ENCODE measurements at places on chromosomes 6 and 20.

DNA sequence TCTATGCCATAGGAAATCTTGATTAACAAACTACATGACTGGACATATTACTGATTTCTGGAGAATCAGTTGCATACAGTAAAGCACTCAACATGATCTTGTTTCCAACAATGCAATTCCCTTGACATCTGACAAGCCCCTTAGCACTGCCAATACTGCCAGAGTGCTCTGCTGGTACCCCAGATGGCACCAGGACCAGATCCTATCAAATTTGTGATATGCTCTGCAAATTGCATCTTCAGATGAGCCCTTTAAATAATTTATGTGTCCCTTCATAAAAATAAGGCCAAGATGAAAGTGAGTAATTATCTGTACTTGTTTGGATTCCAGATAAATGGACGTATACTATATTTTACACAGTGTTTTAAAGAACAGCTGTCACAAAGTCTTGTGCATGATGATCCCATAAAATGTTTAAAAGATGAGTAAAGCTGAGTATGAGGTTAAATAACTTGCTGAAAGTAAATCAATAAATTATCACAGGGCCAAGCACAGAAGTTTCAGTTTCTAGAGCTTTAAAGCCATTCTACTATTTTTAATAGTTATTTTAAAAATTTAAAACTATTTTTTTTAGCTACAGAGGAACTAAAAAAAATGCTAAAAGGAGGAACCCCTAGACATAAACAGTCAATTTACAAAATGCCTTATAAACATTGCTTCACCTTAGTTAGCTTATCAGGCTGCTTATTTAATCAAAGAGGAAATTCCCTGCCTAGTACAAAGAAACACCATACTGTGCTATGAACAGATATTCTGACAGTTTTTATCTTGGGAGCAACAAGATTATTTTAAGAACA lies 42.1 kb downstream of the NUDT3 start:
- no peak for DNase-seq

- no peak for DNase-seq
Observed at GRCh38 chr6:143400258-143401067, 50.0 kb downstream of the ADAT2 start.

GRCh38 chr20:38472513-38473366 lies at the start of gene RALGAPB:
RALGAPB (plus strand) TSS chr20:38472843; CDS start chr20:38488433, 15,590 bp downstream.
- DNase-seq, result peak; percentile 95

GRCh38 chr6:101015541-101015940 lies 134.4 kb upstream of the ASCC3 start:
- DNase-seq, result no peak

GRCh38 chr6:37513576-37513975 lies 13.9 kb upstream of the CCDC167 start:
- DNase-seq, result no peak

DNA sequence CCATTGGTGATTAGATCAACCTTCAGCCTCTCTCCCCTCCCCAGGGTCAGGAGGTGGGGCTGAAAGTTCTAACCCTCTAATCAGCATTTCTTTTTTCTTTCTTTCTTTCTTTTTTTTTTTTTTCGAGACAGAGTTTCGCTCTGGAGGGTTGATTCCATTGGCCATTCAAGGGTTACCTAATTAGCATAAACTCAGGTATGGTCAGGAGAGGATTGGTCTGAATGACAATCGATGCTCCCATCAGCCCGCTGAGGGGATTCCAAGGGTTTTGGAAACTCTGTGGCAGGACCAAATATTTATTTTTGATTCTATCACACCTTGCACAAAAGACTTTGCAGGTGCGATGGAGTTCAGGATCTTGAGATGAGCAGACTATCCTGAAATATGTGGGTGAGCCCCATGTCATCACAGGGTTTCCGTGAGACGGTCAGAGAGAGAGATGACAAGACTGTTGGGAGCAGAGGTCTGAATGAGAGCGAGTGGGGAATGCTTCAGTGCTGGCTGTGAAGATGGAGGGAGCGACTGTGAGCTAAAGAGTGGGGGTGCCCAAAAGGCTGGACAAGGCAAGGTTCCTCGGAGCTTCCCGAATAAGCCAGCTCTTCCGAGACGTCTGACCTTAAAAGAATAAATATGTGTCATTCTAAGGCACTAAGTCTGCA lies 107.1 kb downstream of the BMP7 start:
- no peak for DNase-seq

DNA sequence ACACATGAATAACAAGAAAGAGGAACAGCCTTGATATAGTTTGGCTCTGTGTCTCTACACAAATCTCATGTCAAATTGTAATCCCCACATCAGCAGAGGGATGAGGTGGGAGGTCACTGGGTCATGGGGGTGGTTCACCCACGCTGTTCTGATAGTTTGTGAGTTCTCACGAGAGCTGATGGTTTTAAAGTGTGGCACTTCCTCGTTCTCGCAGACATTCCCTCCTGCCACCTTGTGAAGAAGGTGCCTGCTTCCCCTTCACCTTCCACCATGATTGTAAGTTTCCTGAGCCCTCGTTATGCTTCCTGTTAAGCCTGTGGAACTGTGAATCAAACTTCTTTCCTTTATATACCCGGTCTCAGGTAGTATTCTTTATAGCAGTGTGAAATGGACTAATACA lies 13.1 kb downstream of the SRPK1 start:
- no peak for DNase-seq

GRCh38 chr6:79787626-79788025 lies 156.5 kb downstream of the SH3BGRL2 start:
- DNase-seq, result no peak

DNA sequence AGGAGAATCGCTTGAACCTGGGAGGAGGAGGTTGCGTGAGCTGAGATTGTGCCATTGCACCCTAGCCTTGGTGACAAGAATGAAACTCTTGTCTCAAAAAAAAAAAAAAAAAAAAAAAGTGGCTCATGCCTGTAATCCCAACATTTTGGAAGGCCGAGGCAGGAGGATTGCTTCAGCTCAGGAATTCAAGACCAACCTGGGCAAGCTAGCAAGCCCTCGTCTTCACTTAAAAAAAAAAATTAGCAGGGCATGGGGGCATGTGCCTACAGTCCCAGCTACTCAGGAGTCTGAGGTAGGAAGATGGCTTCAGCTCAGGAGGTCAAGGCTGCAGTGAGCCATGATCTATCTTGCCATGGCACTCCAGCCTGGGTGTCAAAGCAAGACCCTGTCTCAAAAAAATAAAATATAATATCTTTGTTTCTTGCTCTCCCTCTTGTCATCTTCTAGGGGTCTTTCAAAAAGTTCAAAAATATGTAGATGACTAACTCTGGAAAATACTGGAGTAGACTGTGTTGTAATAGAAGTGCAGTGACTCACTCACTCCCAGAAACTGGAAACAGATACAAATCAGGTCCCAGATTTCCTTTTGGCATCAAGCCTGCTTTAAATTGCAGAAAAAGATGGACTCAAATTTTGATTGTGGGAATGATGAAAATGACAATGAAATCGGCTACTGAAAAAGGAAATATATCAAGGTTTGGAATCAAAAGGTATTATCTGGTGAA lies 2.8 kb upstream of the GINM1 start:
- no peak for DNase-seq

DNA sequence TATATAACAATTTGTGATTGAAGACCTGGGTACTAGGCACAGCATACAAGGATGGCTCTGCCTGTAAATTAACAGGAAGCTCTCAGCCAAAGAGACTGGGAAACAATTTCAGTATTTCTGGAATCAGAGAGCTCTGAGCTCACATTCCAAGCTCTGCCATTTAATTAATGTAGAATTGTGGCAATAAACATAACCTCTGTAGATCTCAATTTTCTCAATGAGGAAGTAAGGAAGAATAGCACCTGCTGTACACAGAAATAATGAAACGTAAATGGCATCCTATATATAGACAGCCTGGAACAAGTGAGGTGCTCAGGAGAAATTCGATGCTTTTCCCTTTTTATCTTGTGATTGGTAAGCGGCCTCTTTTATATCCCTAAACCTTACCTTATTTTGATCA lies 538.5 kb upstream of the JAG1 start:
- DNase-seq, result no peak

- DNase-seq, result no peak
Observed at GRCh38 chr20:17933711-17934110, 34.9 kb downstream of the SNX5 start.

DNA sequence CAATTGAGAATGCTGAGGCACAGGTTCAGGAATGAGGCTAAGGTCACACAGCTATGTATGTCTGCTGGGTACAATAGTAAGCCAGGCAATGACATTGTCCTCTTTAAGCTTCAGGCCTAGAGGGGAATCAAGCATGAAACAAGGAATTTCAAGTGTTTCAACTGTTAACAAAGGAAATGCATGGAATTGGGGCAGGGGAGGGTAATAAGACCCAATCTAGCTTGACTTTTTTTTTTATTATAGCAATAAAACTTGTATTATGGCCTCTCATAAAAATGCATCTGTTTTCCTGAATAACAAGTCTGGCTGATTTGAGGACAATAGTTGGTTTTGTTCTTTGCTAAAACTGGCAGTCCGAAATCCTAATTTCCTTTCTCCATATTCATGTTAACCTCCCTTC lies 336.7 kb downstream of the CBLN4 start:
- no peak for DNase-seq
